Panc1 (cell line): ENCODE measurements at places on chromosomes 7 and 10. TPM values are rescaled to one million over a fixed set of nuclear protein-coding genes. Genes with fewer than 3 reads are reported as not detected.

DNA sequence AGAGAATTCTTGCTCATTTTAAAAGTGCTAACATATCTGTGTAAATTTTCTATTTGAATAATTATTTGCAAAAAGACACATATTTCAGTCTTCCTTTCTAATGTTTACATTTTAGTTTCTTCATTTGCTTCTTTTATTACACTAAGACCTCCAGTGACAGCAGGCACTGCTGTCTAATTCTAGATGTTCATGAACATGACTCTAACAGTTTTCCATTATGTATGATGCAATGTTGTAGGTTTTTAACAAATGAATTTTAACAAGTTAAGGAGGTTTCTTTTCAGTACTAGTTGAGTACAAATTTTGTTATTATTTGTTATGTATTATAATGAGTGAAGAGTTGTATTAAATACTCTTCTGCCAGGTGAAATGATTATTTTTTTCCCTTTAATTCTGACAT lies 83.6 kb downstream of the GRB10 start:
- DNase-seq, result no peak

- no peak for DNase-seq
Measured at GRCh38 chr10:103640436-103641181, 147.1 kb downstream of the NEURL1 start.

The GRM3 gene
- not detected for total RNA-seq

The KCNH2 gene
- 1.8 TPM for total RNA-seq

The ZNF273 gene
- total RNA-seq, result 6.4 TPM
